ENCODE measurements at places on chromosomes 13 and 19.

DNA sequence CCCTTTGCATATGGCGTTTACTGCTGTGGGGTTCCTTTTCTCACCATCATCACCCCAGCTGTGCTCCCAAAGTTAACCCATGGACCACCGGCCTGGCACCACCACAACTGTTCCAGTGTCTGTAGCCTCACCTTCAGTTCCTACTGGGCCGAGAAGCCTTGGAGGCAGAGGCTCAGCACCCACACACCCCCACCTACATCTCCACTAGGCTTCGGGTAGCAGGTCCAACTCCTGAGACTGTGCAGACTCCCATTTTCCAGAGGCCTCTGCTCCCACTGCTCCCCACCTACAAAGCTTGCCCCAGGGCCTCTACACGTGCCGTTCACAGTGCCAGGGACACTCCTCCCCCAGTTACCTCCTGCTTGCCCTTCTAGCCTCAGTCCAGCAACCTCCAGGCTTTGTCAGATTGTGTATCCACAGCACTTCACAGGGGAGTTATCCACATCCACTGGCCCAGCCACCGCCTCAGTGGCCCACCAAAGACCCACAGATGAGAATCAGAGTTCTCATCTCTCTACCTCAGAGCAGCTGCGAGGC, 14.1 kb downstream of the SLC27A5 start:
- DNase-seq: no peak

DNA sequence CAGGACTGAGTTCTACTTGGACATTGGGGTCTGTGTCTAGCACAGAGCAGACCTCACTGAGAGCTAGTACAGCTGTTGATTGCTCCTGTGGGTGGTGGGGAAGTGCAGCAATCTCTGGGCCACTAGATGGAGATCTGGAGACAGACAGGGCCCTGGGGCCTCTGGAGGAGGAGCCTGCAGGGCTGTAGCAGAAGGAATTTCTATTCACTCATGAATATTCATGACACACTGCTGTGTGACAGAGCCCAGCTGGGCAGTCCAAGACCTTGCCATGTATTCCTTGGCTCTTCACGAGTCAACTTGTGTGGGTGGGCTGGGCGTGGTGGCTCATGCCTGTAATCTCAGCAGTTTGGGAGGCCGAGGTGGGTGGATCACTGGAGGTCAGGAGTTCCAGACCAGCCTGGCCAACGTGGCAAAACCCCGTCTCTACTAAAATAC, 37.5 kb downstream of the SUGP2 start:
- DNase-seq: no peak

DNA sequence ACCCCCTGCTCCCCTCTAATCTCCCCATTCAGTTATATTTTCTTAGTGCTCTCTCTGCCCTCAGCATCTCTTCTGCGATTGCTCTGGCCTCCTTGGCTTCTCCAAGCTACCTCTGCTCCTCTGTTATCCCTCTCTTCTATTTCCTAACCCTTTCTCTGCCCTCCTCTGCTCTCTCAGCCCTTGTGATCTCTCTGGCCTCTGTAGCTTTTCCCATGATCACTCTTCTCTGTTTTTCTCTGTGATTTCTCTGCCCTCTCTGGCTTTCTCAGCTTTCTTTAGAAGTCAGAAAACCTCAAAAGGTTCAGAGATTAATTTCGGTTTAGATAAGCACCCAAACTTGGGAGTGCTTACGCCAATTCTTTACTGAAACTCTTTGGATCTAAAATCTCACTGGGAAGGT, 795.0 kb downstream of the DIAPH3 start:
- no peak for DNase-seq

DNA sequence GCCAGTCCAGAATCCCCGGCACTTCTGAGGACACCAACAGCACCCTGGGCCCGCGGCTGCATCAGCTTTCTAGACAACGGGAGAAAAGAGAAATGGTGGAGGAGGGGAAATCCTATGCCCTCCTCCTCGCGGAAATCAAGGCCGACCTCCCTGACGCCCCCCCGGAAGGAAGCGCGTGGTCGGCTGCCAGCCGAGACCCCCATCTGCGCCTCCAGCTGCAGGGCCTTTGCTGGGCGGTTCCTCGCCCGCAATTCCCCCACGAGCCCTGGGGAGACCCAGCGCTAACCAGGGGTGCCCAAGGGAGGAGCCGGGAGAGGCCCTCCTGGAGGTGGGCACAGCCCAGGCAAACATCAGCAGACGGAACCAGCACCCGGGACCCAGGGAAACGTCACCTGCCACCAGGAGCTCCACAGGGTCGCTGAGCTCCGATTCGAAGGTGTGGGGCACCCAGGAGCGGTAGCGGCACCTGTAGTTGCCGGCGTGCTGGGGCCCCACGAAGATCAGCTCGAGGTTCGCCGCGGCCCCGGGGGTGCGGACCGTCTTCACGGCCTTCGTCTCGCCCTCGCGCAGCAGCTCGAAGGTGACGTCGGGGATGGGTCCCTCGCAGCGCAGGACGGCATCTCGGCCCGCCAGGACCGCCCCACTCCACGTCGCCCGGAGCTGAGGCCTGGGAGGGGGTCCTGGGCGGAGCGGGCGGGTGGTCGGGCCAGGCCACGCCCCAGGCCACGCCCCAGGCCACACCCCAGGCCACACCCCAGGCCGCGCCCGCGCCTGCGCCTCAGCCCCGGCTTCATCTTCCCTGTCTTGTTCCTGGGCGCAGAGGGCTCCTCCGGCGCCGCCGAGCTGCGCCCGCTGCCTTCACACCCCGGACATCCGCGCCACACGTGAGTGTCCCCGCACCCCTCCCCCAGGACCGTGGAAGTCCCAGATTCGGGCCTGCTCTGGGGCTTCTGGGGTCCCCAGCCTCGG, 6.0 kb downstream of the A1BG start:
- DNase-seq: peak; percentile 43

DNA sequence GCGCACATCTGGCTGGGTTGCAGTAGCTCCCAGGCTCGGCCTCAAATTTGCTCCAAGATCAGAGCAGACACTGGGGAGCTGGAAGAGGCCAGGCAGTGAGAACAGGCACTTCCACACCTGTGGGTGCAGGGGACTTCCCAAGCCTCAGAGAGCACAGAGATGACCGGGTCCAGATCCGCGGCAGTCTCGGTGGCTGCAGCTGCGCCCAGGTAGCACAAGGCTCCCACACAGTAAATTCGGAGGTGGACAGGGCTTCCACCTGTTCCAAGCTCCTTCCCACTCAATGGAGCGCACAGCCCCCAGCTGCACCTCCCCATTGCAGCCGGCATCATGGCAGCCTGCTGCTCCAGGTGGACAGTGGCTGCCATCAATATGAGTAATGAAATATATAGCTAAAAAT, 1417.4 kb upstream of the SLC10A2 start:
- no peak for DNase-seq

GRCh38 chr13:28531077-28531844, 36.3 kb upstream of the FLT1 start:
- no peak for DNase-seq

DNA sequence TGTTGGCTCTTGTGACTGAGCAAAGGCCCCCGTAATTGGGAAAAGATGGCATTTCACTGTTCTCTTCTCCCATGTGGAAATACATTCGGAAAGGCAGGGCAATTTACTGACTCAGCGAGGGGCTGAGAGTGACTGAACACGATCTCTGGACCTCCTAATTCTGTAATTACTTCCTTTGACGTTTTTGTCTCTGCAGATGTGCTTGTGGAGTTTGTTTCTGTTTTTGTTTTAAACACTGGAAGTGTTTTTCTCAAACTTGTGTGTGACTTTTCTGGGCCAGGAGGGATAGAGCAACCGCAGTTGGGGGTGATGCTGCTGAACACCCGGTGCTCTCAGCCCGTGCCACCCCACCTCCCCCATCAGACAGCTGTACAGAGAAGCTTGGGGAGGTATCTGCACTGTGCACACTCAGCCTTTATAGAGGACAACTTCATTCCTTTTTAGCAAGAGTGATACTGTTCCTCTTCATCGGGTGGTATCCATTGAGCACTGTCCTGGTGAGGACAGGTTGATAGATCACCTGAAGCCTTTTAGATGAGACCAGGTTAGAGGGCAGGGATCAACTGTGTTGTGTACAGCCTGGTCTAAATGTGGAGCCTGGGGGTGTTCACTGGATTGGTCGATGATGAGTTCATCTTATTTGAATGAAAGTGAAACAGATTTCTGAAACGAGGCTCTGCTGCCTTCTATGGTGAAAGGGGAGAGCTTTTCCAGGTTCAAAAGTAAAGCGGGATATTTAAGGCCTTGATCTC, 117.4 kb downstream of the ESD start:
- no peak for DNase-seq

- DNase-seq: no peak
Observed at GRCh38 chr19:3818918-3819317, 32.7 kb upstream of the MATK start.

DNA sequence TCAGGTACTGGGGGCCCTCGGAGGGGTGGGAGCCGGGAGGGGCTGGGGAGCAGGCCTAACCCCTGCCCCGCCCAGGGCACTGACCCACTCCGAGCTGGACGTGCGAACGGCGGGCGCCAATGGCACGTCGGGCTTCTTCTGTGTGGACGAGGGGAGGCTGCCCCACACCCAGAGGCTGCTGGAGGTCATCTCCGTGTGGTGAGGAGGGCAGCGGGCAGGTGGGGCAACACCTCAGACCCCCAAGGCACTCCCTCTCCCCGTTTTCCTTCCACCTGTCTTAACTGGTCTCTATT, 18.2 kb downstream of the HPN start:
- no peak for DNase-seq

DNA sequence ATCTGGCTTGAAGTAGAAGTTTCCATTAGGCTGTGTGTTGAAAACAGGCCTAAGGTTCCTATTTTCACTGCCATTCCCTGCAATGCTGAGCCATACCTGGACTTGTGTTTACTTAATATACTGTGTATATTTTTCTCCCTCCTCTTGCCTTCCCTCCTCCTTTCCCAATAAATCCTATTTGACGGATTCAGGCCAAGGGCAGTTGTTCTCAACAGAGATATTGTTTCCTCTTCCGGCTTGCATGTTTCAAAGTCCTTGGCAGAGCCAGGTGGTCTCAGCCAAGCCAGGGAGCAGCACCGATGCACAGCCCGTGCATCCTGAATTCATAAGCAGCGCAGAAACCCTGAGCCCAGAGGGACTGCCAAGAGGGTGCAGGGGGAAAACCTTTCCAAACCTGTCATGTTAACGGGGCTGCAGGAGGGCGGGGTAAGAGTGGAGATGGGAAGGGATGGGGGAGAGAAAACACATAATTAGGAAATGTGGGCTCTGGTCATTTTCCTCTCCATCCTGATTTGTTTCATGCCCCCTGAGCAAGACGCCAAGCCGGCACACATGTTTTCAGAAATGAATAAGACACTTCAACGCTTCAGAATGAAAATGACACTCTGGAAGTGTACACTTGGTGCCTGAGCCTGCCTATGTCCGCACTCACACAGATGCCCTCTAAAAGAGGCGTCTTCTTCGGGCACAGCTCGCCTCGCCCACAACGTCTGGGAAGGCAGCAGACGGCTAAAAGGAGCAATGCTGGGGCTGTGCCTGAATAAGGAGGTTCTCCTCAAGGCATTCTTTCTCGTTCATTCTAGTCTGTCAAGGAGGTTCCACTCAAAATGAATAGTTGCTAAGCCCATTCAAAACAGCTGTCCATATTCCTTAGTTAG, 149.3 kb upstream of the UBL3 start:
- no peak for DNase-seq

DNA sequence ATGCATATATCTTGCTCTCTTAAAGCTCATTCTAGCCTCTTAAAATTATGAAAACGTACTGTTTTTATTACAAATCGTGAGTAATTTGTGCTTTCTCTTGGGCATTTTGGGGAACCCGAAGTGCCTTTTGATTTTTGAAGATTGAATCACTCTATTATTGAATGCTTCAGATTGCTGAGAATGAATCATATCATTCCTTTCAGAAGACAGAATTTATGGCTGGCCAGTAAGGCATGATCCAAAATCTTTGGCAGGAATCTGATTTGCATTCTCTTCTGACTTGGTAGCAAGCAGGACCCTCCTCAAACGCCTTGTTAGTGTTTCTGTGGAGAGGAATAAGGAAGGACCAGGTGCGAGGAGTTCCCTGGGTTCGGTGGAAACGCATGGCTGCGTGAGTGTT, 49.5 kb downstream of the STARD13 start:
- DNase-seq: no peak
